Kasumi-1 (cell line): ENCODE measurements at places on chromosomes 1 and 21.

- DNase-seq = no peak
These were observed 576.9 kb downstream of the MATN1 start for GRCh38 chr1:30146448-30146847.

GRCh38 chr1:184002071-184002470 is 35.5 kb downstream of the COLGALT2 start:
- no peak for DNase-seq

DNA sequence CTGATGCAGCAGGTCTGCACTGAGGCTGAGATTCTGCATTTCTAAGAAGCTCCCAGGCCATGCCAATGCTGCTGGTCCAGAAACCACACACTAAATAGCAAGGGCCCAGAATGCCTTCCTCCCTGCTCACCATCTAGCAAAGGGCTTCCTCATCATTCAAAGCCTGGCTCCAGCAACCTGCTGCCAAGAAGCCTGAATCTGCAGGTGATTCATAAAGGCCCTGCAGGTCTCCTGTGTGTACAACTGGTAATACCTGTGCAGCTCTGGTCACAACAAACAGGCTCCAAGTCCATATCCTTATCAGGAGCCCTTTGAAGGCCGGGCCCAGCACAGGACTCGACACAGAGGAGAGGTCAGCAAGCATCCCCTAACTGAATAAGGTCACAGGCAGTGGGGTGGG is 26.7 kb downstream of the GLIS1 start:
- no peak for DNase-seq

- no peak for DNase-seq
These were observed 210.0 kb upstream of the FOXD3 start for GRCh38 chr1:63112155-63112900.

GRCh38 chr1:110787328-110788071 is 85.4 kb upstream of the CD53 start:
- no peak for DNase-seq
